ENCODE measurements at places on chromosomes 3 and 15.

DNA sequence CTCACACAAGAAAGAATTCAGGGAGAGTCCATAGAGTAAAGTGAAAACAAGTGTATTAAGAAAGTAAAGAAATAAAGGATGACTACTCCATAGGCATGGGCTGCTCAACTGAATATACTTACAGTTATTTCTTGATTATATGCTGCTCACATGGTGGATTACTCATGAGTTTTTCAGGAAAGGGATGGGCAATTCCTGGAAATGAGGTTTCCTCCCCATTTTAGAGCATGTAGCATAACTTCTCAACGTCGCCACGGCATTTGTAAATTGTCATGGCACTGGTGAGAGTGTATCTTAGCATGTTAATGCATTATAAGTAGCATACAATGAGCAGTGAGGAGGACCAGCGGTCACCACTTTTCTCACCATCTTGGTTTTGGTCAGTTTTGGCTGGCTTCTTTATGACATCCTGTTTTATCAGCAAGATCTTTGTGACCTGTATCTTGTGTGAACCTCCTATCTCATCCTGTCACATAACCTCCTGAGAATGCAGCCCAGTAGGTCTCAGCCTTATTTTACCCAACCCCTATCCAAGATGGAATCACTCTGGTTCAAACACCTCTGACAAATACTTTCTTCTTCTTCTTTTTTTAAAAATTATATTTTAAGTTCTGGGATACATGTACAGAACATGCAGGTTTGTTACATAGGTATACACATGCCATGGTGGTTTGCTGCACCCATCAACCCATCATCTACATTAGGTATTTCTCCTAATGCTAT lies 849.7 kb downstream of the TBL1XR1 start:
- no peak for DNase-seq

GRCh38 chr3:51908026-51908425 lies 4.9 kb upstream of the IQCF1 start:
- no peak for DNase-seq

DNA sequence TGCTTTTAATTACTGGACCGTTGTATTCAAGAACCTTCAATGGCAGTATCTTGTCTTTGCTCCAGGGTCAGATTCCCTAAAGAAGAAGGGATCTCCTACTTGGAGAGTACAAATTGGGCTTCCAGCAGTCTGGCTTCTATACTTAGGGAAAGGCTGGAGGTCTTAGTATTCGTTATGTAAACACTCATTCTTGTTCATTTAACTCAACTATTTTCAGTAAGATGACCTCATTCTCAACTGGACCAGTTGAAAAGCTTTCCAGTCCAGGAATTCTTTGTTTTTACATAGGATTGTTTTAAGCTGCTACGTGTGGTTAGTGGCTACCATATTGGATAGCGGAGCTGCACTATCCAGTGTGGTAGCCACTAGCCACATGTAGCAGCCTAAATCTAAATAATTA lies 4.6 kb downstream of the SENP5 start:
- no peak for DNase-seq

- no peak for DNase-seq
Measured at GRCh38 chr15:38176155-38176554, 76.5 kb upstream of the SPRED1 start.

GRCh38 chr3:55692957-55693558 lies 206.0 kb upstream of the WNT5A start:
- DNase-seq = no peak

DNA sequence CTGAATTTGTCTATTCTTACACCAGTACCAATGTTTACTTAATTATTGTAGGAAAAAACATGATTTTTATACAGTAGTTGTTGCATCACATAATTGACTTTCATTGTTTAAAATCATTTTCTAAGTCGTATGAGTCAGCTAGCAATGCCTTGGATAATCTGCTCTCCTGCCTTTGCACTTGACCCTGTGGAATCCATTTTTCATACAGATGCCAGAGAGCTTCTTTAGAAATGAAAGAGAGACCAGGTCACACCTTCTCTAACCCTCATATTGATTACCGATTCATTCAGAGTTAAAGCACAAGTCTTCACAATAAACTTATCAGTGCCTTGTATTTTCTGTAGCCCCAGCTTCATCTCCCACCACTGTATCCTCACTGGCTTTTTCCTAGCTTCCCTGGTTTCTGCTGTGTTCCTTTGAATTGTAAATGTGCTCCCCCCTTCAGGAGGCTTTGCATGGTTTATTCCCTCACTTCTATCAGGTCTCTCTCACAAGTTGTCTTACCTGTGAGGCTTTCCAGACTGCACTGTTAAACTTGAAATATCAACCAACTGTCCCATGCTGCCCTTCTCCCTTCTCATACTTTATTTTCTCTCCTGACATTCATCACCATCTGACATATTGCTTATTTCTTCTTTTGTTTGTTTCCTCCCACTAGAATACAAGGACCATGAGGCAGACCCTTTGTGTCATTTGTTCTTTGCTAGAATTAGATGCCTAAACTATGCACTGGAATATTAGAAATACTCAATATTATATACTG lies 662.0 kb upstream of the GBE1 start:
- DNase-seq = no peak

GRCh38 chr15:67241132-67241855 lies 13.2 kb downstream of the AAGAB start:
- no peak for DNase-seq

GRCh38 chr15:99616773-99617342 lies 51.1 kb downstream of the MEF2A start:
- no peak for DNase-seq

- DNase-seq = no peak
Measured at GRCh38 chr3:62875558-62876002, 364 bp upstream of the CADPS start.

DNA sequence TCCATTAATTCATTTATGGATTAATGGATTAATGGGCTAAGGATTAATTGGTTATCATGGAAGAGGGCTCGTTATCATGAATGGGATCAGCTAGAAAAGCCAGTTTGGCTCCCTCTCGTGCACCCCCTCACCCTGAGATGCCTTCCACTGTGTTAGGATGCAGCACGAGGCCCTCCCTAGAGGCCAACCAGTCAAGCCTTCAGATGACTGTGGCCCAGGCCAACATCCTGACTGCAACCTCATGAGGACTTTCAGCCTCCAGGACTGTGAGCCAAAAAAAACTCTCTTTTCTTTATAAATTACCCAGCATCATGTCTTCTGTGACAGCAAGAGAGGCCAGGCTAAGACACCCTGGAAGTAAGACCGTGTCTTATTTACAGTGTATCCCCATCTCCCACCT lies 9.0 kb downstream of the EFCAB12 start:
- DNase-seq = no peak

- DNase-seq = no peak
Measured at GRCh38 chr15:79918278-79918677, 21.5 kb upstream of the MTHFS start.

GRCh38 chr3:24374801-24375200 lies 119.8 kb downstream of the THRB start:
- DNase-seq = no peak

DNA sequence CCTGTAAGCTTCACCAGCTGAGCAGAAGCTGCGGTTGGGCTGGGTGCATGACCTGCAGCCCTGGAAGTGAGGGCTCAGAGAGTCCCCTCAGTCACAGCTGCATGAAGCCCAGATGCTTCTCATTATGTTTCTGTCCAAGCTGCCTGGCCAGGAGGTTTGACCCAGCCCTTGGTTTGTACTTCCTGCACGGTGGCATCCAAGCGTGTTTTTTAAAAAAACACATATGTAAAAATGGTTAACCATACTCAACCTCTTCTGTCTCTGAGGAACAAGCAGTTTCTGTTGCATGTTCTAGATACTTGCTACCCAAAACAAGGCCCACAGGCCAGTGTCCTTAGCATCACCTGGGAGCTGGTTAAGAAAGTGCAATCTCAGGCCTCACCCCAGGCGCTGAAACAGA lies 76.0 kb upstream of the ATP10A start:
- no peak for DNase-seq

DNA sequence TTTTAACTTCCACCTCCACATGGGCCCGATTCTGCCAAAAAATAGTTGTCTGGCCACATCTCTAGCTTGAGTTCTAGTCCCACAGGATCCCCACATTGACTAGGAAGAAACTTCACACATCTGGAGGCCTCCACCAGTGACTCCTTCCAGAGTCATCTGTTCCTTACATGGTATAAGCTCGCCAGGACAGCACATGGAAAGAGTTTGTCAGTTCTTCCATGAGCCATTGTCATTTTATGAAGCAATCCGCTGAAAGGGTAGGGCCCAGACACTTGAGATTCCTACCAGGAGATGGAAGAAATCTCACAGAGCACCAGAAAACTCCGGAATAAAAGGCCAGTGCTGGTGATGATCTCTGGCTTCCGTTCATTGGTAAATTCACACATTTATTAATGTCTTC lies 350.5 kb upstream of the ICE2 start:
- no peak for DNase-seq

DNA sequence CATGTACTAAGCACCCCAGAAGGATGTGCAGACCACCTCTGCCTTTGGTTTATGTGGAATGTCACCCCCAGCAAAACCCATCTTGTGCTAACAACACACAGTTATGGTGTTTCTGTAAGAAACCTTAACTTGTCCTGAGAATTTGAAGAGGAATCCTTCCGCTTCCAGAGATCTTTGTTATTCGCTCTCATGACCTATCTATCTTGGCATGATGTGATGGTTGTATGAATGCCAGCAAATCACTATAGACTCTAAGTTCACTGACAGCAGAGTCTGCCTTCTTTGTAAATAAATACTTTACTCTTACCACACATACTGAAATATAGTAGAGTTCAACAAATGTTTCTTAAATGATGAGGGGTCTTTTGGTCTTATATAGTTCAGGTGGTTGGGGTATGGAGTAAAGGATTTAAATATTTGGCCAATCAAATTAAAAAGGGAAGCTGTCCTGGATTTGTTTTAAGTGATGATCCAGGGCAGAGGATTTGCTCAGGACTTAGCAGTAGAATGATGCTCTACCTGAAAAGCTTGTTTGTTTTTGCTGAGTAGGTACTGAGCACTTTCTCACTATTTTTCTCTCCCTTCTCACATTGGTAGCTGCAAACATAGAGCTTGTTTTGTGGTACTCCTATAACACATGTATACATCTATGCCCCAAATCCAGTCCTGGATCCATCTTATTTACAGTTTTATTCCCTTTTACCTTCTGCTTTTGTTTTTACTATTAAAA lies 27.9 kb upstream of the RTP1 start:
- no peak for DNase-seq

GRCh38 chr15:76982356-76982755 lies 12.6 kb upstream of the PSTPIP1 start:
- no peak for DNase-seq

GRCh38 chr3:110391640-110392395 lies 679.8 kb upstream of the NECTIN3 start:
- no peak for DNase-seq

- peak; percentile 81 for DNase-seq
Measured at GRCh38 chr3:15268033-15268631, 62.1 kb downstream of the CAPN7 start.

- DNase-seq = peak; percentile 70
Measured at GRCh38 chr3:104388619-104389018, 978.1 kb upstream of the ALCAM start.

GRCh38 chr3:28726840-28727239 lies 378.2 kb upstream of the AZI2 start:
- peak; percentile 1 for DNase-seq
